ENCODE measurements at places on chromosomes 2 and 18.

GRCh38 chr2:53210538-53210937 is 557.1 kb upstream of the CHAC2 start:
- DNase-seq: no peak

- DNase-seq: no peak
Observed at GRCh38 chr2:132437852-132438669, 21.5 kb downstream of the GPR39 start.

- no peak for DNase-seq
Observed at GRCh38 chr18:49754866-49755265, 58.5 kb downstream of the ACAA2 start.

DNA sequence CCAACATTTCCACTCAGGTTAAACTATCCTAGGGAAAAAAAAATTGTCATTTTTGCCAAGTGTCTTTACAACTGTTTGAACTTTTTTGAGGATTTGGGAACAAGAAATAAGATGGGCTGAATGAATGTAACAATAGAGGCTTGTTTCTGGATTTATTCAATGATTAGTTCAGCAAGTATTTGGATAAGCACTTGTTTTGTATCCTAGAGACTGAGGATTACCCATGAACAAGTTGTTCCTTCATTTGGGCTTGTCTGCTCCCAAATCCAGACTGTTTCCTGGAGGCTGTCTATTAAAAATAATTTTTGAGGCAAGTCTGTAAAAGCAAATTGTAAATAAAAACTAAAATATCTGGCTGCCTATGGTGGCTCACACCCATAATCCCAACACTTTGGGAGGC is 62.0 kb upstream of the CSRNP3 start:
- DNase-seq: no peak

GRCh38 chr2:221555494-221555846 is 16.6 kb downstream of the EPHA4 start:
- DNase-seq: no peak

- DNase-seq: no peak
Observed at GRCh38 chr2:138708682-138709241, 71.4 kb downstream of the NXPH2 start.

- DNase-seq: no peak
Observed at GRCh38 chr2:45823723-45824206, 172.3 kb downstream of the PRKCE start.

- DNase-seq: no peak
Observed at GRCh38 chr2:231260442-231261208, 62.2 kb downstream of the ARMC9 start.

GRCh38 chr2:216866515-216867095 is 6.7 kb upstream of the TNP1 start:
- no peak for DNase-seq

DNA sequence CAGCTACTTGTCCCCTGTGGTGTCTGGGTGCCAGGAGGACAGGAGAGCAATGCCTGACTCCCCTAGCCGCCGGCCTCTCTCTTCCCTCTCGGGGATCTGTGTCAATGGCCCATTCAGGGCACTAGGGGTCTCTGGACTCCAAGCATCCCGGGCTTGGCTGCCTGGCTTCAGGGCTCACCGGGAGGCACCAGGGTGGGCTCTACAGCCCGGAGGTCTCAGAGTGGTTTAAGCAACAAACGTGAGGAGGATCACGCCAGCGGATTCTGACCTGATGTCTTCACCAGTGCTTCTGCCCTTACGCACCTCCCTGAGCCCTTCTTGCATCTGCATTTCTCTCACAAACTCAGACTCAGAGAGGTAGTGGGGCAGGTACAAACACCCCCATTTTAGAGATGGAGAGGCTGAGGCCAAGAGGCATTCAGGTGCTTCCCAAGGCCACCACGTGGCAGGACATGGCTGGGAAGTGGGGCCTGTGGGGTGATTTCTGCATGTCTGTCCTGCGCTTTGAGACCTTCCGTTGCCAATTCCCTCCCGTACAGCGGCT is 243.0 kb downstream of the CELF4 start:
- no peak for DNase-seq

DNA sequence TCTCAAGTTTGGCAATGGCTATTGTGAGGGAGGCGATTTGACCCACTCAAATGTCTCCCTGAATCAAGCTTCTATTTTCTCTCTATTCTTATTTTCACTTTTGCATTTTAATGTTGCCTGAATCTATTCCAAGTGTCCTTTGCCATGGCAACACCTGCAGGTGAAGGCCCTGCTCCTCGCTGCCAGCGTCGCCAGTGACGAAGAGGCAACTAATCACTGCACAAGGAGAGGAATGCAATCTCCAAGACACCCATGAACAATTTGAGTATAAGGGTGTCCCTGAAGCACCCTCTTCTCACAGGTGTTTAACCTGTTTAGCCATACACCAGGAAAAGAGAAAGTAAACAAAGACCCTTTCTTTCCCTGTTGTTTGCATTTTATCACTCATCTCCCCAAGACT is 165.6 kb upstream of the VRK2 start:
- DNase-seq: peak; percentile 71

DNA sequence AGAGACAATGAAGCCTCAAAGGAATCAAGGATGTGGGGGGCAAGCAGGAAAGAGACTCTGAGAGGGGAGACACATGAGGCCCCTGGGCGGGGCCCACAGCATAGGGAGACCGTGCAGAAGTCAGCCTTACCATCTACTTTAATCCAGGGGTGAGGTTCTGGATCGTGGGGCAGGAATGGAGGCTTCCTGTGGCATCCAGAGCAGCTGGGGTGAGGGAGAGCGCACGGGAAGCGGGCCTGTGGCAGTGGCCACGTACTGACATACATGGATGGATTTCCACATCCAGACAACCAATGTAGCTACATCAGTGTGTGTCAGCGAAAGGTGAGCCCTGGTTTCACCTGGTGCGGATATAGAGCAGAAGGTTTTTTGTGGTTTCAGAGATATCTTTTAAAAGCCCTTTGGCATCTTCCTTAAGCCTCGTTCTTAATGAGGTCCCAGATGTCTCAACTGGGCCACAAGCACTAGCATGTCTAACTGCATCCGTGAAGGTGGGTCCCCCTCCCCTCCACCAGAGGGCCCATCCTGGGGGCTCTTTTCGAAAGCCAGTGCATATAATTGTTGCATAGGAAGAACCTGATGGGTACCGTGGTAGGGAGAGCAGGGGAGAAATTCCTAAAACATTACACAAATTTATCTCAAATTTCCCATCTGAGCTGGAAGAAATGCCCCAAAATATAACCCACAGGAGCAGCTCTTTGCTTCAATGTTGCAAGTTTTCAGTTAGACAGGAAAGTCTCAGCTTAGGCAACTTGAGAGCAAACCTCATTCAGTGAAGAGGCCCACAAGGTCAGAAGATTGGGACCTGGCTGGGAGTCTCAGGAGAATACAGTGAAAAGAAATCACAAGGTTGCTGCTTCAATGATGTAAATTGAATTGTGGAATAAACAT is 90.9 kb downstream of the SP3 start:
- no peak for DNase-seq

DNA sequence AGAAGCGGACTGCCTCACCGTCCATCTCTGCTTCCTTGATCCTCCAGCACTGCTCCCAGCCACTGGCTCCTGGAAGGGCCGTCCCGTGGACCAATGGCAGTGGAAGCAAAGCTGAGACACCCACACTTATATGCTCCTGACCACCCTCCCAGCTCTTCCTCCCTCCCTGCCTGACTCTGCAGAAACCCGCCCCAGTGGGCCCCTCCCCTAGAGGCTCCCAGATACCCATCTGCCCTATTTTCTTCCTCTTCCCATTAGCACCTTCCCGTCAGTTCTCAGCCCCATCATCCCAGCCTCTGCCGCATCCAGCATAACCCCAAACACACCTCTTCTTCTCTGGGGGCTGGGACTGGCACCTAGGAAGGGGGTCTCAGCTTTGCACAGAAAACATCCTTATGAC is at the start of gene CLEC4F:
CLEC4F (minus strand) TSS at position 101 of the 400 bp plus-strand sequence; CDS start at position 25, 76 bp downstream.
- no peak for DNase-seq

DNA sequence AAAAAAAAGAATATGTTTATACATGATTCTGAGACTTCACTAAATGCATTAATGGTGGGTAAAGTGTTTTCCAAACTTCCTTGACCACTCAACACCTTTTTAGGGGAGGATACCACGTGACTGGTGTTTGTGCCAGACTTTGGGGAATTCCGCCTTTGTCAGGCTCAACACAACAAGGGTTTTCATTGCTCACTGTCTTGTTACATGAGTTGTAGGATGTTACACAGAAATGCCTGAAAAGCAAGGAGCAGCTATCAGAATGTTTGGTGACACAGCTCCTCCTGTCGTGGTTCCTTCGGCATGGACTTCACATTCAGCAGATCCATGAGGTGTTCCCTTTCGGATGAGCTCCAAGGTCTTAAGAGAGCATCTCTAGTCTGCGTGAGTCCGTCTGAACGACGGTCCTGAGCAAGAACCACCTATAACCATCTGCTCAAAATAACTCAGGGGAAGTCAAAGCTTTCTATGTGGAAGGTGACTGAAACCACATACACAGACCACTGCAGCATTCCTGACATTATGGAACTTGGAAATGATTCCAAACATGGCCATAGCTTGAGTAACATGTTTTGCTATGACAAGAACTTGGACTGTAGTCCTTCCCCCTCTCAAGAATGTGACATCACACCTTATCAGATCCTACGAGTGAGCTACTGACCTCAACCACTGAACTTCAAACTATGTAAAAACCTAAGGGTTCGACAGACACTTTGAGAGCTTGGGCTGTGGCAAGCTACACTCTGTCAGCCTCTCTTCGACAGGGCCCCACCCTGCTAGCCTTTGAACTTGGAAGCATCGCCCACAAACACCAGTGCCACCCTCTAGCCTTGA is 57.5 kb downstream of the MCFD2 start:
- no peak for DNase-seq

GRCh38 chr18:27921392-27921791 is 255.5 kb downstream of the CDH2 start:
- DNase-seq: no peak

DNA sequence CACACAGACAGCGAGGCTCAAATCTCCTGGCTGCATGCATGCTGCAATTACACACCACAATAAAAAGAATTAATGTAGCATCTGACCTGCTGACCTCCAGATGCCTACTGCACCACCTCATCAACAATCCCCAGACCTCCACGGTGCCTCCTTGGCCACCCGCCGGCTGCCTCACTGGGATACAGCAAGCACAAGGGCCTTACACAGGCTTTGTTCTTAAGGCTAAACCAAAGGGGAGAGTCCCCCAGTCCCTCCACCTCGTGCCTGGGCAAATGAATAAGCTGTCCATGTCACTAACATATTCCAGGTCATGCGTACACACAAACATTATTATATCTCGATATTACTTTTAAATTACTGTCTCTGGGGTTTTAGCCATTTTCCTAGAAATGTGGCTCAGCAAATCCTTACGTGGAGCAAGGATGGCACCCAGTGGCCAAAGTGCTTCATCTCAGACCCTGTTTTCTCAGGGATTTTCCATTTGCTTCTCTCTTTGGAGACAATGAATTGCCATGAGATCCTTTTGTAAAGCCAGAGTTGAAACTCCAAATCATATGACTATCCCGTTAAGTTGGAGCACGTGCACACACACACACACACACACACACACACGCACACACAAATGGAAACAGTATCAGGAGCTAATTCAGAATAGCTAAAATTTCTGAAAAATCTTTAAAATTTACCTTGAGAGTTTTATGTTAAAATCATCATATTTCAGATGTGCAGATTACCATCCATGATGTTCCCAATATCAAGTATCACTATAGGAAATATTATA is 313.8 kb downstream of the PDE11A start:
- DNase-seq: no peak

- DNase-seq: no peak
Observed at GRCh38 chr2:241219030-241219382, 30.5 kb downstream of the ANO7 start.

DNA sequence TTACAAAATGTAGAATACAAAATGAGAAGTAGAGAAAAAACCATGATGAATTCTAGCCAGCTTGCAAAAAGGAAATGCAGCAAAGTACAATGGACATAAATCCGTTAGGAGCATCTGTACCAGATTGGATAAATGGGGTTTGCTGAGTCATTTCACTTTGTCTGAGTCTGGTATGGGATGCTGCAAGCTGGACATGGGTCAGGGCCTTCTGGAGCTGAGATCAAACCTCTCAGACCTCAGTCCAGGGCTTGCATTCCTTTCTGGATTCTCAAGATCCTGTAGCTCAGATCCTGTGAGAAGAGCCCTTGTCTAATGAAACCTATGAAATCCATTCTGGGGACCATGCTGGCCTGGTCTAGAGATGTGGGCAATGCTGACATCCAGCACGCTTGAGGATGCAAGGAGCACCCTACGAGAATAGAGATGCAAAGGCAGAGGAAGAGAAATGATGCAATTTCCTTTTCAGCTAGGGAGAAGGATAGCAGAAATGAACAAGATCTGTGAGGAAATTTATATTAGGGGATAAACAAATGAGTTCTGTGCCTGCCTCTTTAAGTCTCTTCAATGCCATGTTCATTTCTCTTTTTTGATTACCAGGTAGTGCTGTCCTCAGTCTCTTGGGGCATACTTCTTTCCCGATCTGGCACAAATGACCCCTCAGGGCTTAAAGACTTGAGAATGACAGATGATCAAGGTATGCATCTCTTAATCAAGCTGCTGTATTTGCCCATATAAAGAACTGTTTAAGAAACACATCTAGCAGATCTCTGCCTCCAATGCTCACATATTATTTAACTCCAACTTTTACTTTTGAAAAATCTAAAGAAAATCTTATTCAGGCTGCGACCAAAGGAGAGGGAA is 230.4 kb downstream of the MEIS1 start:
- DNase-seq: no peak

- no peak for DNase-seq
Observed at GRCh38 chr18:50862401-50862800, 16.5 kb upstream of the ME2 start.

DNA sequence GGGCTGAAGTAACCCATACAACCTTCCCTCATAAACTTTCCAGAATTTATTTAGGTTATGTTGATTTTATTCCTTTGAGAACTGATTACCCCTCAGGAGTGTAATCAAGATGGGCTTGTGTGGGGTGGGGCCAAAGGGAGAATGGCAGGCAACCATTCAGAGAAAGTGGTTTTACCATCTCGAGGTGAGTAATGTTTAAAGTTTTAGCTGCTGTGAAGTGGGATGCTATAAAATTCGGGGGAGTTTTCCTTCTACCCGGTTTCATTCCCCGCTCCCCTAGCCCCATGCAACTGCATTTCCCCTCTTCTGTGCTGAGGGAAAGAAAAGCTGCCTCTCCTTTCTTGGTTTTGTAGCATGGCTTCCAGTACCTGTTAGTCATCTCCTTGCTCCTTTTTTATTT is 34.7 kb downstream of the MAP4K4 start:
- no peak for DNase-seq
